ENCODE measurements at places on chromosomes 5 and 9.

DNA sequence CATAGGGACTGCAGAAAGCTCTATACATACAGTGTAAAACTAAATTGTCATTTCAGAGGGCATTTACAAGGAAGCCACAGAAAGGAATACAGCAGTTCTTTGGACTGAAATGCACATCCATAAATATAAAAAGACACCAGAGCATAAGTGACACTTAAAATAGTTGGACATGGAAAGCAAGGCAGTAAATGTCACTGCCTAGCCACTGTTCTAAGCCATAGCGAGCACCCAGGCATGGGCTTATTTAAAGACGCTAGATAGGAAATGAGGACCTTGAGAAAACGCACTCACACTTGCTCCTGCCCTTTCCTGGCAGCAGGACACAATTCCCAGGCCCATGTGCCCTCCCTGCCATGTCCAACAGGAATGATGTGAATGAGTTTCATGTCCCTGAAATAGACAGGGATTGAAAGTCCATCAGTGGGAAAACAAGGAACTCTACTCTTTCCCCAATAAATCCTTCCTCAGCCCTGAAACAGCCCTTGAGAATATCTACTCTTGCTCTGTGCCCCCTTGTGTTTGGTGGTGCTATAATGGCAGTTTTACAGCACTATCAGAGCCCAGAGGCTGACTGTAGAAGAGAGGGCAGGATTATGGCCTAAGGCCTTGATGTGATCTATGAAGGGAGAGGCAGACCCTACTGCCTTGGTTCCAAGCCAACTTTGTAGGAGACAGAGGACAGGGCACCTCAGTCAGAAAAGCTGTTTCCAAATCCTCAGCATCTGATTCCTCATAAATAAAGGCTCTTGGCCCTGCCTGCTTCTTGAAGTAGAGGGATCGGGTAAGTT is 182.9 kb downstream of the SAXO1 start:
- no peaks in the 10 kb centered on the region for H3K27me3 ChIP-seq
- no peak overlapping the region for H3K4me3 ChIP-seq
- DNase-seq: no peak

DNA sequence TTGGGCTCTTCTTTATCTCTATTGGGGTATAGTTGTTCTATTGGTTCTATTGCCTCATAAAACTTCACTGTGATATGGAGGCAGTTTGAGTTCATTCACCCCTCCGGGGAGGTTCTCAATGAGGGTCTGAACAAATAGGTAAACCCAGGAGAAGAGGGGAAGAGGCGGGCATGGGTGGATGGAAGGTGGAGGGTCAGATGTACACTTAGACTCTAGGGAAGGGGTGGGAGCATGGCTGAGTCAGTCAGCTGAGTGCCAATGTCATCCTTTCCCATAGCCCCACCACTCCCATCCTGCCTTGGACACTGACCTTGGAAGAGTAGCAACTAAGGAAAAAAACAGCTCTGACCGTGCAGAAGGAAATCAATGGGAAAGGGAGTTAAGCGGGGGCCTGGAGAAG is 9.9 kb upstream of the FABP6 start:
- H3K4me3 ChIP-seq: no peak overlapping the region
- no peaks in the 10 kb centered on the region for H3K36me3 ChIP-seq
- DNase-seq: no peak
- H3K27me3 ChIP-seq: no peaks in the 10 kb centered on the region
- no peak overlapping the region for H3K27ac ChIP-seq

GRCh38 chr5:152804179-152804578 is 399.1 kb upstream of the NMUR2 start:
- H3K36me3 ChIP-seq: no peaks in the 10 kb centered on the region
- H3K27ac ChIP-seq: no peak overlapping the region
- H3K27me3 ChIP-seq: no peaks in the 10 kb centered on the region
- DNase-seq: no peak
- no peaks in the 10 kb centered on the region for H3K4me1 ChIP-seq

GRCh38 chr5:1174122-1174936 is 27.1 kb upstream of the SLC6A19 start:
- no peak for DNase-seq
- H3K4me1 ChIP-seq: no peaks in the 10 kb centered on the region
- no peak overlapping the region for H3K4me3 ChIP-seq
- H3K27ac ChIP-seq: no peak overlapping the region
- H3K27me3 ChIP-seq: no peaks in the 10 kb centered on the region
- no peaks in the 10 kb centered on the region for H3K36me3 ChIP-seq

DNA sequence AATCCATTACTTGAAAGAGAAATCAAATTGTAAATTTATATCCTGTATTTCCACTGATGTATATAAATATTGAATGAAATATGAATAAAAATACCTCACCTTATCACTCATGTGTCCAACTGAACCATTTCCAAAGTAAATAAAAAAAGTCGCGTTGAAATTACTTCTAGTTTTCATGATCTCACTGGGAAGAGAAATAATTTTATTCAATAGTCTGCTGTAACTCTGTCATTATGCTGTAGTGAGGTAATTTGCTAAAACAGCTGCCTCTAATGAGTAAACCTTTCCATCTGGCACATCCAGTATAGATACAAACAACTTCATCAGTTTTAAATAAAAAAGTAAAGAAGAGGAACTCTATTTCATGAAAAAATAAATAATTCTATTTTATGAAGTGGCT is 611.5 kb downstream of the ZNF608 start:
- no peak overlapping the region for H3K27ac ChIP-seq
- H3K27me3 ChIP-seq: no peaks in the 10 kb centered on the region
- no peak for DNase-seq
- H3K4me3 ChIP-seq: no peak overlapping the region
- no peaks in the 10 kb centered on the region for H3K4me1 ChIP-seq

Measured in ascending aorta (tissue), 2 donors.